ENCODE measurements at places on chromosomes 4 and X.

- DNase-seq = peak; percentile 4
Measured at GRCh38 chr4:110034026-110034393, 121.3 kb downstream of the EGF start.

GRCh38 chrX:37912304-37912703 lies 64.9 kb upstream of the DYNLT3 start:
- DNase-seq = no peak

DNA sequence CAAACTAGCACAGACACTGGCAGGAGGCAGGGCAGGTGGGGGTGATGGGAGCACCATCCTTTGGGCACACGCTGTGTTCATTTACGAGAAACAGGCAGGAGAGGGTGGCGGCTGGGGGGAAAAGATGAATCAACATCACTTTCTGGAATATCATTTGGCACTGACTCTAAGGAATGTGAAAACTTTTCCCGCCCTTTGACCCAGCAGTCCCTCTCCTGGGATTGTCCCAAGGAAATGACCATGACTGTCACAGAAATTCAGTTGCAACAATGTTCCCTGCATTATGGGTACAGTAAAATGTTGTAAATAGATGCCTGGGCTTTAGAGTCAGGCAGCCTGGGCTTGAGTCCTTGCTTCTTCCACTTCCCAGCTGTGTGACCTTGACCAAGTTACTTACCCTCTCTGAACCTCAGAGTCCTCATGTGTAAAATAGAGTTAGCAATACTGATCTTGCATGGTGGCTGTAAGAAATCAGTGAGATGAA lies 58.6 kb downstream of the ABLIM2 start:
- DNase-seq = no peak

DNA sequence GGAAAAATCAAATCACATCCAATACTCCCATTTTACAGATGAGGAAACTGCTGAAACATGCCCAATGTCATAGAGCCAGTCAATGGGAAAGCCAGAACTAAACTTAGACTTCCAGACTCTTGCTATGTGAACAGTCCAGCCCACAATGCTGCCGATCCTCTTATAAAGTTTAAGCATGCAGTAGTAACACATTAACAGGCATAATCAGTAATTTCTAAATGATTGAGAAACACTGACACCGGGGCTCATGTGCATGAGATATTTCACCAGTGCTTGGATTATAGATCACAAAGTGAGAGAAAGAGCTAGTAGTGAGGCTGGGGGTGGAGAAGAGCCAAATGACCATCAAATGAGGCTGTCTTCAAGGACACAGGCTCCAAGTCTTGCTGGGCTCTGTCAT lies 2.5 kb downstream of the BDH2 start:
- DNase-seq = no peak

GRCh38 chr4:164989471-164989870 lies 12.0 kb upstream of the TRIM61 start:
- no peak for DNase-seq

Data from germinal center (tissue), 1 donor.